Spleen (tissue), 13 donors: ENCODE measurements at places on chromosomes 3 and 15.

GRCh38 chr15:99407716-99408115 is 156.4 kb downstream of the LRRC28 start:
- no peak for DNase-seq

DNA sequence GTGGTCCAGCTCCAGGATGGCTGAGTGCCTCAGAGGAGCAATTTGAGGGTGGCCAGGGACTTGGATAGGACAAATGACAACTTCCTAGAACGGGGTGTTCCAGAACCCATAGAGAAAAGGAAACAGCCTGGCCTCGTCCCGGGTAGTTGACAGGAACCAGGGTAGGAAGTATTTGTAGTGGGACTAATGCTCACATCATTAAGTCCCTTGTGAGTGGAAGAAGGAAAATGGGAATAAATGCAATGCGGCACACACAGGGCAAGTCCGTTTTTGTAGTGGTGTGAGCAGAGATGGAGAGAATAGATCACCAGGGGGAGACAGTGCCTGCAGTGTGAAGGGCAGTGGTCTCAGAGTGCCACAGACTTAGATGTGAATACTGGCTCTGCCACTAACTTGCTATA is 19.6 kb downstream of the TIMP4 start:
- DNase-seq: no peak

GRCh38 chr3:138124706-138125355 is 7.4 kb downstream of the A4GNT start:
- no peak for DNase-seq

- DNase-seq: no peak
Measured at GRCh38 chr3:114646526-114646925, 352.7 kb downstream of the TIGIT start.

GRCh38 chr3:139440639-139441556 is 35.4 kb downstream of the RBP2 start:
- no peak for DNase-seq

- DNase-seq: no peak
Measured at GRCh38 chr15:99958426-99959097, 225.3 kb upstream of the LYSMD4 start.

- peak; percentile 75 for DNase-seq
Measured at GRCh38 chr3:197149-197827, 725 bp downstream of the CHL1 start.

- DNase-seq: peak; percentile 85
Measured at GRCh38 chr3:129485721-129486663, 42.4 kb upstream of the RHO start.

DNA sequence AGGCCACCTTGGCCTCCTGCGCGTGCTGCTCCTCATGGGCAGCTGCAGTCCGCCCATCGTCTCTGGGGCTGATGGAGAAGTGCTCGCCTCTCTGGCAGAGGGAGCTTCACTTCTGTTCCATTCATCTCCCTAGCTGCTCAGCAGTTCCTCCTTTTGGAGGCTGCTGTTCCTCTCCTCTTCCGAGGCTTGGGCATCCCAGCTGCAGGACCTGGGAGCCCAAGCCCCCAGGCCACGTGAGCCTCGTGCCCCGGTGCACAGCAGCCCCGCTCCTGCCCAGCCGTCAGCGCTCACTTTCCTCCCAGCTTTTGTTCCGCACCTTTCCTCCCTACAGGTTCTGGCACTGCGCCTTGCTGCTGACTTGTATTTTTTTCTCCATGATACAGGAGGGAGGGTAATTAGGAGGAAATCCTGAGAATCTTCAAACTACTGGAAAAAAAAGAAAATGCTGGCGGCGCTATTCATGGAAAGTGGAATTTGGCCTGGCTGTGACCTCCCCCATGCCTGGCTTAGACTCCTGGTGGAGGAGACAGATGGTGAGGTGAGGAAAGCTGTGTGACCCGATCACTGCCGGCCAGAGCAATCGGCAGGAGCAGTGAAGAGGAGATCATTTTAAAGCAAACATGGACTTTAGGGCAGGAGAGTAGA is 210.1 kb downstream of the CHST2 start:
- peak; percentile 73 for DNase-seq

GRCh38 chr3:107446706-107447105 is 69.5 kb downstream of the CCDC54 start:
- DNase-seq: no peak

- no peak for DNase-seq
Measured at GRCh38 chr3:39189959-39190269, 2.5 kb downstream of the XIRP1 start.

DNA sequence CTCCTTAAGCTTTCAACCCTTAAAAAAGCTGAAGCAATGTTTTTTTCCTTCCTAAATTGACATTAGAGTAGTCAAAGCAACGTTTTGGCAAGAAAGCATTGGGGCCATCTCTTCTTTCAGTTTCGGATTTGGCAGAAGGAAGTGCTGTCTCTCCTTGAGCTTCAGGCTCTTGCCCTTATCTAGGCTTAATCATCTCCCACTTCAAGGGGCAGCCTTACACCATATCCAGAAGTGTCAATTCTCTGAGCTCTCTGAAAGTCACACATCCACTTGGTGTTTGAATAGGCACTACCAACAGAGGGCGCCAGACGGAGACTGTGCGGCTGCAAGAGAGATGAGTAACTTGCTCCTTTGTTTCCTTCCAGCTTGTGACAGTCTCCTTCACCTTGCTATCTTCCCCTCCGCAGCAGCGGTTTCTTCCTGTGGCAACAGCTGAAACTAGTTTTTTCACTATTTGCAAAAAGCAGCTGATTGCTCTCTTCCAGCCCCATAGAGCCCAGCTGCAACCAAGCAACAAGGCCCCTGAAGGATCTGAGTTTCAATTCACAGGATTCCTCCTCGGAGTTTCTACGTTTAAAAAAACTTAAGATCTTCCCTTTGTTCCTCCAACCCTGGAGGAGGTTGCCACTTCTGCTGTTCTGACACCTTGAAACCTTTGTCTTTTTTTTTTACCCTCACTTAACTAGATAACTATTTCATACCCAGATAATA is 147.0 kb upstream of the SLCO3A1 start:
- DNase-seq: peak; percentile 85

DNA sequence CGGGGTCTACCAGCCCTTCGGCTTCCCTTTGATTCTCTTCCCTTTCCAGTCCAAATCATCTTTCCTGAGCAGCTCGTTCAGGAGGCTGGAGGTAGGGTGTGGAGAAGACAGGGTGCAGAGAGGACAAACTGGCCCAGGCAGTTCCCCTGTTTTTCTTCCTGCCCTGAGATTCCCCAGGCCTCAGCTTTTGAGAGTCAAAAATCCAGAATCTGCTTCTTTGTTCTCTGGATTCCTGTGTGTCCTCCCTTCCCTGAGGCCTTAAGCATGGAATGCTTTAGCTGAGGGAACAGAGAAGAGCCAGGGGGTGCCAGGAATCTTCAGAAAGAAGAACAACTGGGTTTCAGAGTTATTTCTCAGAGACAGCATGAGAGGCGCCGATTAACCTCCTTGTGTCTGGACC is 26.7 kb upstream of the LRTM1 start:
- no peak for DNase-seq

- no peak for DNase-seq
Measured at GRCh38 chr15:58528188-58528870, 96.5 kb downstream of the LIPC start.

GRCh38 chr3:49908373-49909199 is 4.9 kb upstream of the MST1R start:
- DNase-seq: no peak

- DNase-seq: no peak
Measured at GRCh38 chr3:110758208-110758607, 313.4 kb upstream of the NECTIN3 start.

- DNase-seq: no peak
Measured at GRCh38 chr3:39474126-39474515, 6.6 kb downstream of the MOBP start.

DNA sequence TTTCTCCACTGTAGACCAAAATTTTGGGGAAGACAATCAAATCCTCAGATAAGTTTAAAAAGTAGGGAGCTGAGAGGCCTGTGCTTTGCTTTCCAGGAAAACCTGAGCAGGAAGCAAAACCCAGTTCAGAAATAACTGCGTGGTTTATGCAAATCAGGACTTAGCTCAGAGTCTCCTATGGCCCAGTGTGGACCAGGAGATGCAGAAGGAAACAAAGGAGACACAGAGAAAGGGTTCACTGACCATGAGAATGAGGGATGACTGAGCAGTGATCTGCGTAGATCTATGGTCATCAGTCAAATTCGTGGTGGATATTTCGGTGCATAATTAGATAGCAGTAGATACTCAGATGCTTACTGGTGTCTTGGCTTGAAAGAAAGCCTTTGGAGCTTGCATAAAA is 196.6 kb downstream of the TPRG1 start:
- no peak for DNase-seq

- peak; percentile 88 for DNase-seq
Measured at GRCh38 chr3:183428447-183429211, at the start of gene MCF2L2. MCF2L2 (minus strand) TSS chr3:183428619; CDS start chr3:183427977, 642 bp downstream.

GRCh38 chr3:66362541-66362941 is 138.3 kb downstream of the LRIG1 start:
- no peak for DNase-seq

DNA sequence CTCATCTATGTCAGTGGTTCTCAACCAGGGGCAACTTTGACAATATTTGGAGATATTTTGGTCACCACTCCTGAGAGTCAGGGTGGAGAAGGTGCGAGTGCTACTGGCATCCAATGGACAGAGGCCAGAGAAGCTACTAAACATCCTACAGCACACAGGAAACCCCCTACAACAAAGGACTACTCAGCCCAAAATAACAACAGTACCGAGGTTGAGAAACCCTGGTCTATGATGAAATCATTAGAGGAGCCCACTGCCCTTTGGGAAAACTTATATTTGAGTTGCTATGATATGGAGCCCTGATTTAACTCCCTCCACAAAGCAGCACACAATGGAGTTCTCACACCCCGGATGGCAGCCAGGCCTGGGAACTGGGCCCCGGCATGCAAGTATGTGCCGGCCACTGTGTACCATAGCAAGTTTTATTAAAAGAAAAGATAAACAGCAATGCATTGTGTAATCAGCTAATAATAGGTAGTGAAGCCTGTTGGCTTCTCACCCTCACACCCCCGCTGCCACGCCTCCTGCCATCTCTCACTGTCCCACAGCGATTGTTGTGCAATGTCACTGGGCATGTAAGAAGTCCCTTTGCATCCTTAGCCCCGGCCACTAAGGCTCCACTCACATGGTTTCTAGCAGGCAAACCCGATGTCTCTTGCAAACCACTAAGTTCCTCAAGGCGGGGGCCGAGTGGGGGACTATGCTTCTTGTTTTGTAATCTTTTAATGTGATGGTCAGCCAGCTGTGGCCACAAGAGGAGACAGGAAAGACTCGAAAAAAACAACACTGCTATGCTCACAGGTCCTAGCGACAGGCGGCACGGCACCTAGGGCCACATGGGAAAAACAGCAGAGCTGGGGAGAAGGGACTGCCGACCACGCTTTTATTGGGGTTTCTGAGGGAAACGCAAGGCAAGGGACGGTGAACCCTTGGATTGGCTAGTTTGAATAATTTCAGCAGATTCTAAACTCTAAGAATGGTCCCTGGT is 110.0 kb downstream of the AQP9 start:
- DNase-seq: peak; percentile 81

DNA sequence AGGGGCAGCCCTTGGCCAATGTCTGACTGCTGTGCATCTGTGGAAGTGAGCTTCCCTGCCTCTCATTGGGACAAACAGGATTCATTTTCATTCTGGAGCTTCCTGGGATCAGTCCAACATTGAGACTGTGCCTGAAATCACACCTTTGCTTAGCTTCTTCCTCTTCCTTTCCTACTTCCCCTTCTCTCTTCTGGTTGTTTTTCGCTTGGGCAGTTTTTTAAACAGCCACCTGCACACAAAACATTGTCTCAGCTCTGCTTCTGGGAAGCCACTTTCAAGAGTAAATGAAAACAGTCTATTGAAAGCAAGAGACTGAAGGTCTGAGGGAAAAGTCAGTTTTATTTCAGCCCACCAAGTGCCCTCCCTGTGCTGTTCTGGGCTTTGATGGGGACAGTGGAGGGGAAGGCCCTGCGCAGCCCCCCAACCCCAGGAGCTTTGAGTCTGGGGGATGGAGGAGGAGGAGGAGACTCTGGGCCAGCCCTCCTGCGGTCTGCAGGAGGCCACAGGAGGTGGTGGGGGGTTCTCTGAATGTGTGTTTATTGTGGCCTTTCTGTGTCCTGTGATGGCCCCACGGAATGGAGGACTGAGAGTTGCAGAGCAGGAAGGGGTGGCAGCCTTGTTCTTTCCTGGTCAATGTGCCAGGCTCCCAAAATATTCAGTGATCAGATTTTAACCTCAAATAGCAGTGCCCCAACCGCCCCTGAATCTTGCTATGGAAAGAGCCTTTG is 7.8 kb upstream of the ISLR2 start:
- DNase-seq: peak; percentile 64

DNA sequence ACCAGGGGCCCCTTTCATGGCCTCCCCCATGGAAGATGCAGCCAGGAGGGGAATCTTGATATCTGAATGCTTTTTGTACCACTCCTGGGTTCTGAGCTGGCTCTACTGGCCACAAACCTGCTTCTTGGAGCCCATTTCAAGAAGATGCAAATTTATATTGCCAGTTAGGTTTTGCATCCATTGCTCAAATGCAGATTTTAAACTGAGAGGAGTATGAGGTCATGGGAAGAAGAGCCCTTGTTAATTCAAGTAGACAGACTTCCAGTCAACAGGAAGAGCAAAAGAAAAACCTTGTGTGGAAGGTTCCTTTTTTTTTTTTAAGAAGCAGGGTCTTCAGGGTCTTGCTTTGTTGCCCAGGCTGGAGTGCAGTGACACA is 133.5 kb downstream of the PDZRN3 start:
- DNase-seq: no peak

GRCh38 chr3:189903562-189904250 is 217.0 kb downstream of the P3H2 start:
- DNase-seq: no peak
